Activated CD4-positive, alpha-beta memory T cell treated with anti-CD3 and anti-CD28 coated beads, Interleukin-2, amount 10 ng/mL, durations not matched to agents 7 days and 5 days (primary cell): ENCODE measurements at places on chromosomes 3 and 15. TPM values are rescaled to one million over a fixed set of nuclear protein-coding genes. Genes with fewer than 3 reads are reported as not detected.
A peak's percentile ranks its signal among the peaks of the same experiment; 100 is the strongest.

The CELSR3 gene
- total RNA-seq = 7.2 TPM

The RAB27A gene
- 99.0 TPM for total RNA-seq

The ITIH3 gene
- not detected for total RNA-seq

The LRRC49 gene
- not detected for total RNA-seq

The RBP2 gene
- not detected for total RNA-seq

The CCR1 gene
- 20.0 TPM for total RNA-seq

DNA sequence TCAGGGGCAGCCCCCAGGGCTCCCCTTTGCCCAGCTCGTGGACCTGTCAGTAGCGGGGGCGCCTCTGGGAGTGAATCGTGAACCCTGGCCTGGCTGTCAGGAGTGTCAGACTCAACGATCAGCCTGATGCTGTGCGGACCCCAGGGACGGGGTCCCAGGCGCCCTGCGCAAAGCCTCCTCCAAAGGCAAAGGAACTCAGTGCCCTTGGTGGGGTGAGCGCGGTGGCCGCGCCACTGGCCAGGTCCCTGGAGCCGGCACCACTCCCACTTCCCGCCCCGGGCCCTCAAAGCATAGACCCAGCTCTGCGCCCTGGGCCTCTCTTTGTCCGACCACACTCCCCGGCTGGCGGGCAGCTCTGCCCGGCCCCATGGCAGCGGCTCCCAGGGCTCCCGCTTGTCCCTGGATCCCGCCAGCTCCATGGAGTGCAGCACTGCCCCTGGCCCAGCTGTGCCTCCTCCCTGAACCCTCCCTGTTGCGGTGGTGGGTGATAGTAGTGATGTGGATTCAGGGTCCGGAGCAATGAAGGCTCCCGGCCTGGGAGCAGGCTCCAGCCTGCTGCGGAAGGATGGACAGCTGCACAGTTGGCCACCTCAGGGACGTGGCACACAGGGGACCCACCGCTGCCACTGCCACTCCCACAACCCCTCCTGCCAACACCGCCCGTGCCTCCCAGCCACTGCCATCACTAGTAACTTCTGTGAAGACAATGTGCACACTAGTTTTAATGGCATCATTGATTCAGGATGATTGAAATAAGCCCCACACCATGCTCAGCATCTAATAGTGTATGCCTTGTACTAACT lies 263.8 kb downstream of the ZBBX start:
- DNase-seq = no peak

DNA sequence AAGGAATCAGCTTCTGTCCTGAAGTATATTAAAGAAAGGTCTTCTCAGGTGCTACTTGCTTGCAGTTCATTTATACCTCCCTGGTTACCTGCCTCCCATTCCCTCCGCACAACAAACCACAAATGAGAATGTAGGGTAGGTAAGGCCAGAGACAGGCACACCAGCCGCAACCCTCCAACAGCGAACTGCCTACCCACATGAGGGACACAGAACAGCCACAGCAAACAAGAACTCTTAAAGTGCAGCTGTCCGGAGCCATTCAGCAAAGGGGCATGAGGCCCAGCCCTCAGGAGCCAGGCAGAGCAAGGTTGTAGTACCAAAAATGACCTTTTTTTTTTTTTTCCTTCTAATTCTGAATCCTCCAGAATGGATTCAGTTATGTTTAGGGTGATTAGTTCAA lies 52.4 kb downstream of the SPSB4 start:
- no peak for DNase-seq

DNA sequence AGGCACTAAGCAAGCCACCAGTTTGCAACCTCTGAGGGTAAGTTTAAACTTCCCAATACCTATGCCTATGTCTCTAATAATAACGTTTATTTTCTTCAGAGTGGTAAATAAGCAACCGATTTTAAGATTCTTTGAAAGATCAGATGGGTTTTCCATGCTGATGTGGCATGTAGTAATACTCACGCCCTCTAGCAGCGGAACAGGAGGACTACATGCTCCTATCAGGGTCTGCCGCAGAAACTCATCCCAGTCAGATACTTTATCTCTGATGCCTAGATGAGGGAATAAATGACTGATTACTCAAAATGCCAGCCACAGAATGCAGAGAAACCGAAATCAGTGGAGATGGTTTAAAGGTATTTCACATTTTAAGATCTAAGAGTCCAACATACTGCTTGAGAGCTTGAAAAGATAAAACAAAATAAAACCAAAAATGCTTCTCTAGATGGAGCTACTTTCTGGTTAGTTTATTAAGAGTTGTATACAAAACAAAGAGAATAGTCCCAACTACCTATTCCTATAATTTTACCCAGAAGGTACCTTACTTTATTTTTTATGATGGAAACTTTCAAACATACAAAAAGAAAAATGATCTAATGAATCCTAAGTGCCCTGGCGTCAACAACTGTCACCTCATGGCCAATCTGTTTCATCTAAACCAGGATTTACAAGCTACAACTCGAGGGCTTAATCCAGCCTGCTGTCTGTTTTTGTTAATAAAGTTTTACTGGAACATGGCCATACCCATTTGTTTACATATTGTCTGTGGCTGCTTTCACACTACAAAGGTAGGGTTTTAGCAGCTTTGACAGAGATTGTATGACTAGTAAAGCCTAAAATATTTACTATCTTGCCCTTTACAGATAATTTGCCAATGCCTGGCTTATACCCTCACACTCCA lies 37.5 kb upstream of the STIMATE start:
- DNase-seq = peak; percentile 52

GRCh38 chr15:80059786-80060355 lies 395 bp downstream of the ZFAND6 start:
- no peak for DNase-seq

- DNase-seq = no peak
Observed at GRCh38 chr15:51234176-51234927, 104.0 kb downstream of the CYP19A1 start.
